ENCODE measurements at places on chromosomes 3 and 15.

DNA sequence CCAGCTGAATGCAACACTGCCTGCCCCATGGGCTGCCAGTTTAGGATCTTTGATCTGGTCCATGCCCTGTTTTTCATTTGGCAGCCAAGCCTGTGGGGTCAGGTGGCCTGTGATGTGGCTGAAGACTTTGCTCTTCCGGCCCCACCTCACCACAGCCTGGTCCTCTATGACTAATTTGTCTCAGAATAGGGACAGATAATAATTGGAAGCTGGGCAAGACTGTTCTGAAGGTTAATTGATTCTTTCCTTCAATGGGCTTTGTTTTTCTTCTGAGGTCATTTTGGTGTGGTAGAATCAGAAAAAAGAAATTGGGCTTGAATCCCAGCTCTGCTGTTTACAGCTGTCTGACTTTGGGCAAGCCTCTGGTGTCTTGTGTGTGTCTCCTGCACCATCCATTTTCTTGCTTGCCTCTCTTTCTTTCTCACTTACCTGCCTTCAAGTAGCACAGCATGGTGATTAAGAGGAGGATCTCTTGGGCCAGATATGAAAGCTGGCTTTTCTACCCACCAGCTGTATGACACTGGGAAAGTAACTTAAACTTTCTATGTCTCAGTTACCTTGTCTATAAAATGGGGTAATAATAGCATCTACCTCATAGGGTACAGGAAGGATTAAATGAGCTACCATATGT, 24.2 kb downstream of the ABHD2 start:
- DNase-seq = no peak

- peak; percentile 29 for DNase-seq
These were observed 9.2 kb upstream of the NME9 start for GRCh38 chr3:138338811-138339210.

DNA sequence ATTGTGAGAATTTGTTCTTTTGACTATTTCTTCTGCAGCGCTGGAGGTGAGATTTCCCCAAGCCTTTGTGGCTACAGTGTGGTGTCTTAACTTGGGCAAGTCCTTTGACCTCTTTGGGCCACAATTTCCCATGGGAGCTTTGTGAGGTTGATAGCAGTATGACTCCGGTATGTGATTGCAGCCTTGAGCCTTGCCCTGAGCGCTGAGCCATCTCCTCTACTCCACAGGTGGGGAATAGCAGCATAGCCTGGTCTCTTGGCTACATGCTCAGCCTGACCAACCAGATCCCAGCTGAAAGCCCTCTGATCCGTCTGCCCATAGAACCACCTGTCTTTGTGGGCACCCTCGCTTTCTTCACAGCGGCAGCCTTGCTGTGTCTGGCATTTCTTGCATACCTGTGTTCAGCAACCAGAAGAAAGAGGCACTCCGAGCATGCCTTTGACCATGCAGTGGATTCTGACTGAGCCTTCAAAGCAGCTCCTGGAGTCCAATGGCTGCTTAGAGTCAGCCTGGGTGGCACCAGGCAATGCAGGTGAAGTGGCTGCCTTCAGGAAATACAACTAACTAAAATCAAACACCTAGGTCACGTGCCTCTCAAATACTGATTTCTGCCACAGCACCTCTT, 30.0 kb upstream of the RPL14 start:
- DNase-seq = no peak

GRCh38 chr3:31571325-31571724, 38.6 kb downstream of the STT3B start:
- DNase-seq = no peak

GRCh38 chr3:33402936-33403335, 37.3 kb downstream of the UBP1 start:
- no peak for DNase-seq

GRCh38 chr15:43469867-43470266, 23.1 kb downstream of the TP53BP1 start:
- DNase-seq = no peak
